ENCODE measurements at places on chromosomes 7 and 10. TPM values are rescaled to one million over a fixed set of nuclear protein-coding genes. Genes with fewer than 3 reads are reported as not detected.

Gene TMEM270
- not detected for total RNA-seq

Gene TMEM176A
- 6.2 TPM for total RNA-seq

Gene GPR158
- total RNA-seq, result 0.09 TPM

Gene ASIC3
- 0.47 TPM for total RNA-seq

Gene FKBP6
- not detected for total RNA-seq

Gene GPR146
- total RNA-seq, result 18.6 TPM

Gene PGAM2
- 0.26 TPM for total RNA-seq

Gene ADIRF
- 1.1 TPM for total RNA-seq

Gene CDC14C
- total RNA-seq, result not detected

Gene SEC61A2
- total RNA-seq, result 39.7 TPM

Gene TFEC
- not detected for total RNA-seq

Gene CYP2C18
- not detected for total RNA-seq

Gene MICU1
- total RNA-seq, result 37.2 TPM

Gene TMEM273
- not detected for total RNA-seq

Gene TPK1
- total RNA-seq, result 4.9 TPM

Gene SEMA3E
- under 0.01 TPM for total RNA-seq

Gene LRWD1
- total RNA-seq, result 7.5 TPM

Gene PNLIPRP2
- total RNA-seq, result not detected

Gene ATP6V1F
- 146 TPM for total RNA-seq

Gene RNF148
- 0.43 TPM for total RNA-seq

Gene PTF1A
- not detected for total RNA-seq

Gene NANOS1
- 6.0 TPM for total RNA-seq

Gene TMEM236
- total RNA-seq, result under 0.01 TPM

Gene LBX1
- under 0.01 TPM for total RNA-seq

Measured in pericardium fibroblast (primary cell).